ENCODE measurements at places on chromosomes 3 and 15. TPM values are rescaled to one million over a fixed set of nuclear protein-coding genes. Genes with fewer than 3 reads are reported as not detected.

DNA sequence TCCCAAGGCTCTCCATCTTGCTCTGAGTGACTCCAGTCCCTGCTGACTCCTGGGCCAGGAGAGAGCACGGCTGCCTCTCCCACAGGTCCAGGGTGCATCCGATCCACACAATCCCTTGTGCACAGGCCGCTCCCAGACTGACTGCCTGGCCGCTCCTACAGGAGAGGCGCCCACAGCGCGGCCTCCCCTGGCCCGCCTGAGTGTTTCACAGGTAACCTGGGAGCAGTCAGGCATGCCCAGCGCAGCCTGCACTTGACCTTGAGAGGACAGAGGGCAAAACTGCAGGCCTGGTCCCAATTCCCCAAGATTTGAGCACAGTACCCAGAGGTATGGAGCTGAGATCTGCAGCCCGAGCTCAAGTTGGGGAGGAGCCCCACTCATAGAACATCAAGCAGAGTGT is 490.2 kb downstream of the CNTN6 start:
- DNase-seq, result no peak

DNA sequence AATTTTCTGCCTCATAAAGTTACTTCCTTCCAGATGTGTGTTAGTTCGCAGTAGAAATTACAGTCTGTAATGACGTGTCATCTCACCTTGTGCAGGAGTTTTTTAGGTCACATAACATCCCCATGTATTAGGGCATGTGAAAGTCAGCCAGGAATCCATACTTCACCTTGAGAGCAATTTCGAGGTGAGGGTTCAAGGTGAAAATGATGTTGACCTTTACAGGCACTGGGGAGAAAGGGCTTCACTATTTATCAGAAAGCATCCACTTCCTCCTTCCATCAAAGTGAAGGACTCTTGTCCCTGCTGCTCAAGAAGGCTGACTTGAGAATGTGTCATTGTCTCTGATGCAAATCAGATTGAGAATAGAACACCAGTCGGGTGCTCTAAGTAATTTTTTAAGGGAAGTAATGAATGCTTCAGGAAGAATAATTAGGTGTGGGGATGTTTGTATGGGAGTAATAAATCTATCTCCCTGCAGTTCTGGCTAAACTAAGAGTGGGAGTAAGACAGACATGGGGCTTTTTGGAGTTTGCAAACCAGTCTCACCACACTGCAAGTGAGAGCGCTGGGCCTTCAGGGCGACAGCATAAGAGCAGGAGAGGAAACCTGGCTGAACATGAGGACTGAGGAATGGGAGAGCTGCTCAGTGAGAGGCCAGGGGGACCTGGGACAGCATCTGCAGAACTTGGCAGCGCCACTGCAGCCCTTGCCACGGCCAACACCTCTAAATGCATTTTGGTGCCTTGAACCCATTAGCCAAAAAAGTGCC is 85.9 kb upstream of the IL12A start:
- DNase-seq, result no peak

DNA sequence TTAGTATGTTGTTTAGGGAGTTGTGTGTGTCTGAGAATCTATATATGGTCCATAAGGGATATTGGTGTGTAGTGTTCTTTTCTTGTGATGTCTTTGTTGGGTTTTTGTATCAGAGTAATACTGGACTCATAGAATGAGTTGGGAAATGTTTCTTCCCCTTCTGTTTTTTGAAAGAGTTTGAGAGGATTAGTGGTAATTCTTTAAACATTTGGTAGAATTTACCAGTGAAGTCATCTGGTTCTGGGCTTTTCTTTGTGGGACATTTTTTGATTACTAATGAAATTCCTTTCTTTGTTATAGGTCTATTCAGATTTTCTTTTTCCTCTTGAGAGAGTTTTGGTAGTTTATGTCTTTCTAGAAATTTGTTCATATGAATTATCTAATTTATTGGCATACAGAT is 16.9 kb downstream of the ACKR2 start:
- no peak for DNase-seq

The CHRNA5 gene
- polyA plus RNA-seq, result 0.47 TPM

The TEX9 gene
- 0.75 TPM for polyA plus RNA-seq

Measured in naive thymus-derived CD8-positive, alpha-beta T cell (primary cell).